Vagina (tissue), 2 donors: ENCODE measurements at places on chromosomes 2 and 18.

- DNase-seq: no peak
Measured at GRCh38 chr2:230184727-230185578, 34.8 kb downstream of the SP110 start.

DNA sequence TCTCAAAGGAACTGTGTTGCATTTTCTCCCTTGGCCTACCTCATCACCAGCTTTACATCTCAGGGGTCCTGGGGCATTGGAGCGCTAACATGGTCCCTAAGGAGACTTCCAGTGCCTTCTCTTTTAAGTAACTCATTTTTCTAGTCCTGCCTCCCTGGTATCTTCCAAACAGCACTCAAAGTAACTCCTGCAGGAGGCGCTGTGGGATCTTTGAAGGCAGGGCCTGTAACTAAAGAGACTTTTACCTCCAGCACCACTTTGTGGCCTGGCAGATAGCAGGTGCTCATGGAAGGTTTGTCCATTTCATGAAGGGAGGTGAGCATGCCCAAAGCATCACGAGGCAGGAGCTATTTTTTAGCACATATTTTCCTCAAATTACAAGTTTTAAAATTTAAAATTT is 411.0 kb upstream of the GYPC start:
- DNase-seq: no peak

- no peak for DNase-seq
Measured at GRCh38 chr18:76503649-76504386, 8.8 kb upstream of the ZNF516 start.

GRCh38 chr18:53496028-53496427 is 728.4 kb downstream of the MBD2 start:
- DNase-seq: no peak
